ENCODE measurements at places on chromosomes 7 and 10. TPM values are rescaled to one million over a fixed set of nuclear protein-coding genes. Genes with fewer than 3 reads are reported as not detected.

PPP1R17 gene
- total RNA-seq = not detected

PARD3 gene
- total RNA-seq = 66.8 TPM

KIAA1217 gene
- total RNA-seq = 2.5 TPM

NET1 gene
- 42.7 TPM for total RNA-seq

COL17A1 gene
- 2.8 TPM for total RNA-seq

CUZD1 gene
- total RNA-seq = 1.6 TPM

SPDYE1 gene
- total RNA-seq = not detected

TMEM225B gene
- 1.2 TPM for total RNA-seq

AGR2 gene
- 100 TPM for total RNA-seq

FFAR4 gene
- 0.13 TPM for total RNA-seq

ZNF485 gene
- 2.1 TPM for total RNA-seq

AHR gene
- total RNA-seq = 7.3 TPM

SHH gene
- 0.39 TPM for total RNA-seq

TUBAL3 gene
- 0.34 TPM for total RNA-seq

PNLIP gene
- 0.12 TPM for total RNA-seq

SH2B2 gene
- total RNA-seq = 1.8 TPM

NPC1L1 gene
- 0.08 TPM for total RNA-seq

LARP4B gene
- 34.3 TPM for total RNA-seq

All from A549 treated with Mapracorat at 1 μM for 4 hours (cell line).